ENCODE measurements at places on chromosomes 4 and X.

DNA sequence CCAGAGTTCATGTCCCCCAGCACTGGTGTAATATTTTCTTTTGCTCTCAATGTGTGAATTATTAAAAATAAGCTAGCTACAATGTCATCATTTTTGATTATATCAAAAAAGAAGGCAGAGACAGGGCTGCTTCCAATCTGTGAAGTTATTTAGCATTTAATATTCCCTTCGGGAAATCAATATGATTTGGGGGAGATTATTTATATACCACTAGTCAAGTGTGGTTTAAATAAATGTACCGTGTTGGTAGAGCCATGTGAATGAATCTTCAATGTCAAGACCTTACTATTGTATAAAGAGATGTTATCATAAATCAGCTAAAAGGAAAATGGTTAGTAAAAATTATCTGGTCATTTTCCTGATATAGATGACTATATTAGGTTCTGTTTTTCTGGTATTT lies 87.4 kb upstream of the MID1 start:
- no peak for DNase-seq

GRCh38 chr4:153781717-153782416 lies 7.0 kb downstream of the SFRP2 start:
- DNase-seq, result no peak

GRCh38 chr4:156764145-156764544 lies 207.5 kb downstream of the PDGFC start:
- DNase-seq, result peak; percentile 12

- DNase-seq, result no peak
Measured at GRCh38 chr4:23476515-23477090, 413.2 kb downstream of the PPARGC1A start.

- no peak for DNase-seq
Measured at GRCh38 chr4:151719956-151720334, 40.9 kb downstream of the GATB start.

DNA sequence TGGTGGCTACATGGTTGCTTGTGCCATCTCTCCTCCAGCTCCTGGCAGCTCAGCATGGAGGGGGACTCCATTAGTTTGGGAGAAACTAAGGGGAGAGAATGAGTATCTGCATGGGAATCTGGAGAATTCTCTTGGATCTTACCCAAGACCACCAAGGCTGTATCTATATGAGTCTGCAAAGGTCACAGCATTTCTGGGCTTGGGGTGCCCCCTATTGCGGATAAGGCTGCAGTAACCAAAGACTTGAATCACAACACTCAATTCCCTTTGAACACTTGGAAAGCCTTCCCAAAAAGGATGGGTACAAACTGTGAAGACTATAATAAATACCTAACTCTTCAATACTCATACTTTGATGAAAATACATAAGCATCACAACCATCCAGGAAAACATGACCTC lies 623.5 kb upstream of the NR3C2 start:
- DNase-seq, result no peak

DNA sequence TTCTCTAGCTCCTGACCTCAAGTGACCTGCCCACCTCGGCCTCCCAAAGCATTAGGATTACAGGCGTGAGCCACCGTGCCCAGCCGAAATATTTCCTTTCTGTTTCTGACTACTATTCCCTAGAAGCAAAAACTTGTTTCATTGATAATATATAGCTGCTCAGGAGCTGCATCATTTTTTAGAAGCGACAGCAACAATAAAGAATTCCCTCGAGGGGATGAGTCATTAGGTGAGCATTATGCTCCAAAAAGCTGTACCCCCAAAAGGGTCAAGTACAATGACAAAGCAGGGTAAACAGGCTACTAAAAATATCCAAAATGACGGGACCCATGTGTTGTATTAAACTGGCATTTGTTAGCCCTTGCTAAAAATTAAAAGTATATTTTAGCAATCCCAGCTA lies 67.0 kb downstream of the RBM47 start:
- no peak for DNase-seq

- no peak for DNase-seq
Measured at GRCh38 chrX:17968367-17968766, 107.3 kb upstream of the RAI2 start.

DNA sequence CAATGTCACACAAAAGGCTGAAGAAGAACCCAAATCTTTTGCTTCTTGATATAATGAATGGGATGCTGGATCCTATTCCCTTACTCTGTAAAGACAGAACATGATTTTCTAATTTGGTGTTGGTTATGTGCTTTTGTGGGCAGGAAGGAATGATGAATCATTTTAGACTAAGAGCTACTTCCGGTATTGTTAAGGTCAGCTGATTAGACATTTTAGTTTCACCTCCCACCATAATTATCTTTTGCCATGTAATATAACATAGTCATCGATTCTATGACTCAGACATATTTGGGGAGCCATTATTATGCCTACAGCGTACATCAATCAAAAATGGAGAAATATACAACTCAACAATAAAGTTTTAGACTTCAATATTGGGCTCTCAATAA lies 265.3 kb downstream of the ZNF674 start:
- DNase-seq, result no peak

- peak; percentile 55 for DNase-seq
Measured at GRCh38 chr4:168604496-168605373, 107.9 kb downstream of the PALLD start.

- no peak for DNase-seq
Measured at GRCh38 chr4:179071131-179071530, 1628.9 kb upstream of the AGA start.

DNA sequence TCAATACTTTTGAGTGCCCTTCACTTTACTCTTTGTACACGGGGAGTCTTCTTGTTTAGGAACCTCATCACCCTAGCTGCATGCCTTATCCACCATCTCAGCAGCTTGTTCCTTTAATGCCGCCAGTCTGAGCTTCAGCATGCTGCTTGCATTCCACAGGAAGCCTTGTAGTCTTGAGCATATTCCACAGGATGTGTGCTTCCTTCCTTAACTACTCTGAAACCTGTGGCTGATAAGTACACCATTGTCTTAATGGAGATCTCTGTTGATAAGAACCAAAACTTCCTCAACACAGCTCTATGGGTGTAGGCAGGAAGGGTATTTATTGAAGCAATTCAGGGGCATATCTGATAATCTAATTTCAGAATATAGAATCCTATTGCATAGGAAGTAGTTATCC lies 24.4 kb upstream of the CCNI start:
- DNase-seq, result no peak

GRCh38 chrX:153351981-153352380 lies 18.0 kb downstream of the ZNF275 start:
- DNase-seq, result no peak

DNA sequence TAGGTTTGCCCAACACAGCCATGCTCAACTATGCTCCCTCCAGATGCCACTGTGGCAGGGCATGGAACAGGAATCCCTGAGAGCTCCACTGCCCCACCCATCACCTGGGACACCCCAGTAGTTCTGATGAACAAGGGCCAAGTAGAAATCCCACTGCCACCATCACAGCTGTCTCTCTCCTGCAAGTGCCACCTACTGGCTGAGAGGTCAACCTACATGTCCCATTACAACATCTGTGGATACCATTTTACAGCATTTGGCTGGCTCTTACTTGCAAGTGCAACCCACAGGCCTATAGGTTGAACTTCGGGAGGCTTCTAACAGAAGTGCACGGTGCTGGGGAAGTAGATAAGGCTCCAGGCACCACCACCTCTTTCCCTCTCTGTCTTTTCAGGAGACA lies 142.5 kb downstream of the CXXC4 start:
- no peak for DNase-seq

DNA sequence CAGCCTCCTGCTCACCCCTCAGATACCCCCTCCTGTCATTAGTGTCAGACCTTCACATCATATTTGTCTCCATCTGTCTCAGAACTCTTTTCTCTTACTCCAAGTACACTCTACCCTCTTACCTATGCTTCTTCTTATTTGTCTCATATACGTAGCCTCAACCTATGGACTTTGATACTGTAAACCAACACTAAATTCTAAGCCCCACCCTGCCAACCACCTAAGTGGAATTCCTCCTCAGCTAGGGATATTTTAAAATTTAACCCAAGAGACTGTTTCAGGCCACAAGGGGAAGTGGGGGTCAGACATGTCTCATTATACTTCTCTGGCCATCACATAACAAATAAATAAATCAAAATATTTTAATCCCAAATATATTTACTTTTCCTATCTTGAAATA lies 778.1 kb upstream of the GRID2 start:
- DNase-seq, result no peak

- DNase-seq, result no peak
Measured at GRCh38 chr4:804804-805203, 21.1 kb downstream of the CPLX1 start.

DNA sequence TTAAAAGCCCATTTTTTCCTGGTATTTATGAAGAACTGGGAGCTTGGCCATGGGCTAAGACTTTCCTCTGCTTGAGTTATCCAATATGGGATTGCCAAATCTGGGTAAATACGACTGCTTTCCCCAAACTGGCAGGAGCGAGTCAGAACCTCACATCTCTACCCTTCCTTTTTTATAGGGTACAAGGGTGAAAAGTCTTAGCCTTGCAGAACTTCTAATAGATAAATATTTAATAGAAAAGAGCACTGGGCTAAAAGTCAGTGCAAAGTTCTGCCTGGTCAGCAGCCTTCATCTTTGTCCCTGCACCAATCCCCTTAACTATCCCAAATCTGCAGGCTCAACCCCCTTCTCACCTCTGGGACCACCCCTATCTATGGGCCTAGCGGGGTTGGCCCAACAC lies 61.6 kb upstream of the ACSL1 start:
- no peak for DNase-seq

DNA sequence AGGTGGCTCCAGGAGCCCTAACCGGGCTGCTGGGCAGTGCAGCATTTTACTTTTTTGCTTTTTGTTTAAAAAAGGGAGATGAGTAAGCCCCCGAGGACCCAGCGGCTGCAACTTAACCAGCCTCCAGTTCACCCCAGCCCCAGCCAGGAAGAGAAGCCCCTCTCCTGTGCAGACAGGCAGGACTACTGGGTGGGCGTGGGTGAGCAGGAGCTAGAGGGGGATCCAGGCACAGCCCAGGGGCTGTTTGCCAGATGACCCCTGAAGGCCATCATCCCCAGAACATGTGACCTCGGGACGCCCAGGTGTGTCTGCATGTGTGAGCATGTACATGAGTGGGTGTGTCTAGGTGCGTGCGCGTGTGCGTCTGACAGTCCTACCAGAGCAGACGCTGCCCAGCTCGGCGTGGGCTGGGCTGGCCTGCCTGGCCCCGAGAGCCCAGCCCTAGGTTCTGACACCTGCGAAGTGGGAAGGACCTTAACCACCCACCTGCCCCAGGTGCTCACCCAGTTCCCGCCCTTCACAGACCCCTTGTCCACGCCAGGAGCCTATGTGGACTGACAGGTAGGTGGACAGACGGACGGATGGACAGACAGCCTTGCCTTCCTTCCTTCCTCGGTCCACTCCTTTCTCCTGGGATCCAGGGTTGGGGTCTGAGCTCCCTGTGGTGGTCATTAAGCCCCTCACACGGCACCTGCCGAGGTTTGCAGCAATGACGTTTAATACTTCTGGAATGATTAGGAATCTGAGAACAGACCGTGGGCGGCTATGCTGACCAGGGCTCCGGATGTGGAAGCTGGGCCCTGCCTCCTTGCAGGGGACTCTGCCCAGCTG lies 7.8 kb upstream of the HAUS3 start:
- no peak for DNase-seq

GRCh38 chrX:11406109-11406765 lies 113.0 kb downstream of the AMELX start:
- DNase-seq, result no peak

DNA sequence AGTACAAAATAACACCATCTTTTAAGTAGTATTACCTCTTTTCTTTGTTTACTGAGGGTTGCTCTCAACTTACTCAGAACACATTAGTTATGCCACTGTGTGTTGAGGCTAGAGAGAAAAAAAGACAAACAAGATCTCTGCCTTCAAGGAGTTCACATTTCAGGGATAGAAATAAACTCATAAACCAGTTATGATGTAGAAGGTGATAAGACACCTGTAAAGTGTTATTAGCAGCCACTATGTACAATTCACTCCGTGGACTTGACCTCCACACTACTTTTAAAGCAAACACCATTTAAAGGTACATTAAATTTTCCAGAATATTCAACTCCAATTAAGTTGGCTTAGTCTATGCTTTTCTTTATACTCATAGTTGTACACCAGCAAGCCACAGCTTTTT lies 278.0 kb downstream of the PDGFC start:
- no peak for DNase-seq

DNA sequence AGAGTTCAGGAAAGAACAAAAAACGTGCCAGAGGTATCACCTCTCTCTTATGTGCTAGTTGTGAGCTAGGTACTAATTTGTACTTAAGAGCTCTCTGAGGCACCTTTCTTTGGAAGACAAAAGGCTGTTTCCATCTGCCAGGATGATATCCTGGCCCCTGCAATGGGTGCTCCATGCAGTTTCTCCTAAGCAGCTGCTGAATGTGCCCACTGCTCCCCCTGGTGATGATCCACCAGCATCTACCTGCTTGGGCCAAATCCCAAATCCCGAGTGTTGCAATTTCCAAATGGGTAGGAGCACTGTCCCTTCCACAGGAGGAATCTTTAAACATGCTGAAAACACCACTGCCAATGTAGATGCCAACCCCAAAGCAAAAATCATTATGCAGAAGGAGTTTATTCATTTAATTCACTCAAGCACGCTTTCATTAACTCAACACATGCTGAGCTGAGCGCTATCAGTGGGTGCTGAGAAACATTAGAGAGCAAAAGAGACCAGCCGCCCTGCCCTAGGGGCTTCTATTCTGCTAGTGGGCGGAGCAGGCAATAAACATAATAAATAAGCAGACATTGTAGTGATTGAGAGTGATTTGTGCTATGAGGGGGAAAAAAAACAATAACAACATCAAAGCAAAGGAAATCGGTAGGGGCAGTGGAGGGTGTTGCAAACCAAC lies 69.6 kb upstream of the C4orf50 start:
- no peak for DNase-seq

DNA sequence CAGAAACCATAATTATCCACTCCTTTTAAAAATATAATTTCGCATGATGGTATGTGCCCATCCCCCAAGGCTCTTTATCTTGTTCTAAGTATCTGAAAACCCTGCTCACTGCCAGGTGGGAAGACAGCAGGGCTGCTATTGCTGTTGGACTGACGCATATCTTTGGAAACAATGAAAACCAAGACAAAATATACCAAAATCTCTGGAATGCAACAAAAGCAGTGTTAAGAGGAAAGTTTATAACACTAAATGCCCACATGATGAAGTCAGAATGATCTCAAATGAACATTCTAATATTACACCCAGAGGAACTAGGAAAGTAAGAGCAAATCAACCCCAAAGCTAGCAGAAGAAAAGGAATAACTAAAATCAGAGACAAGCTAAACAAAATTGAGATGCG lies 162.0 kb downstream of the FAM47B start:
- DNase-seq, result no peak

GRCh38 chr4:24497221-24497620 lies 87.1 kb downstream of the DHX15 start:
- DNase-seq, result no peak

GRCh38 chr4:153204728-153205648 lies 745 bp downstream of the TRIM2 start:
- DNase-seq, result no peak

Data from NCI-H446 (cell line).